ENCODE measurements at places on chromosomes 3 and 15.

GRCh38 chr3:72630327-72630968 lies 217.8 kb downstream of the SHQ1 start:
- no peak for DNase-seq

DNA sequence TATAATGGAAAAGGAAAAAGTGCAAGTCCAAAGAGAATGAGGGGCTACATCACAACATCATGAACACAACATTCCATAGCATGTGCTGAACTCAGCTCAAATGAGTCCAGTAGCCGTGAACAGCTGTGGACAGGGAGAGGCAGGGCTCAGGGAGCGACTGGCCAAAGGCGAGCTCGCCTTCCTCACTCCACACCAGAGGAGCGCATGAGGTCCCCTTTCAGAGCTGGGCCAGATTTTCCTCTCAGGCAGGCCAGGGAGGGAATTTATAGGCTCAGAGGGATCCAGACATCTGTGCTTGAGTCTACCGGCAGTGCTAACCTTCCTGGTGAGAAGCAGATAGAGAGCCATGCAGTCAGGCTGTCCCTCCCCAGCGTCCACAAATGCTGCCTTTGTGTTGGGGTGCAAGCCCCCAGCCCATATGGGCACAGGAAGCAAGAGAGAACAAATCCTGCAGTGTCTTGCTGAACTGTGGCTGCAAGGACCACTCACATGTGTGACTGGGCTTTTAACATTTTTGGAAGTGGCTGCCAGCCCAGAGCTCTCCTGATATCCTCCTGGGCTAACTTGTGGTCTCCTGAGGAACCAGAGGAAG lies 32.5 kb downstream of the ARHGEF3 start:
- no peak for DNase-seq

DNA sequence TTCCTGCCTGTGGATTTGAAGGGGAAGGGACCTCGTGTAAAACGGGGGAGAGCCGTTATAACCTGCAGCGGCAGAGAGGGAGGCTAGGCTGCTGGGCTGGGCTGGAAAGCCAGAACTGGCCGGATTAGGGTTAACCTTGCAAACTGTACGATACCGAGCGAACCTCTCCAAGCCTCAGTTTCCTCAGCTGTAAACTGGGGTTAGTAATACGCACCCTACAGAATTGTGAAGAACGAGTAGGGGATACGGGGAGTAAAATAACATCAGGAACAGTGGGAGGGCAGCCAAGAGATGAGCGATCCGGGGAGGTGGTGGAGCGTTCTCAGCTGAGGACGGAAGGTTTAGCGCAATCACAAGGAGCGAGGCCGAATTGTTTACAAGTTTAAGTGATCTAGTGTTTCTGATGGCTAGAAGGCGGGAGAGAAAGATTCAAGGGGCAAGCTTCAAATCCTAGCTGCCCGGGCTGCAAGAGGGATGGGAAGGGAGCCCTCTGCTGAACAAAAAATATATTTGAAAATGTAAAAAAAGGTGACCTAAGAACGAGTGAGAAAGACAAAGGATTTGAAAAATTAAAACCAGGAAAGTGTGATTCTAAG lies 768 bp upstream of the SEMA5B start:
- DNase-seq, result peak; percentile 69

DNA sequence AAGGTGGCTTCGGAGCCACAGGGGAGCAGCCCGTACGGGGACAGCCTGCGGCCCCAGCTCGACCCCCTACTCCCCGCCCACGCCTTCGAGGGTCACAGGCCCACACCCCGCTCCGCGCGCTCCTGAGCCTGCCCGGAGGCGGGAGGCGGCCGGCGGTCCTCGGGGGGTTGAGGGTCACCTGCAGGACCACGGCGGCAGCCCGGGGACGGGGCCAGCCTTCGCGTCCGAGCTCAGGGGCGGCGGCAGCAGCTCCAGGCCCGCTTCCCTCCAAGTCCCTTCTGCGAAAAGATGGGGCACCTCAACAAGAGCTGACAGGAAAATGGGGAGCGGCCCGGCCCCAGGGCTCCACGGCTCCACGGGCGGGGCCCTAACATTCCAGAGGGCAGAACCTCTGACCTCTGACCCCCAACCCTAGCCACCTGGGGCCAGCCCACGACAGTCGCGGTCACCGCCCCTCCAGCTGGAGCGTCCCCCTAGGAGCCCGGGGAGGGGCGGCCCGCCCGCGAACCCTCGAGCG lies 428 bp downstream of the LYSMD4 start:
- DNase-seq, result no peak

- no peak for DNase-seq
Measured at GRCh38 chr3:65351753-65352152, 664.0 kb upstream of the ADAMTS9 start.

- DNase-seq, result peak; percentile 18
Measured at GRCh38 chr3:51706788-51707731, at the start of gene GRM2. Gene GRM2, plus strand, starts transcription at chr3:51707068. Its CDS starts 1,916 bp downstream, at chr3:51708984.

DNA sequence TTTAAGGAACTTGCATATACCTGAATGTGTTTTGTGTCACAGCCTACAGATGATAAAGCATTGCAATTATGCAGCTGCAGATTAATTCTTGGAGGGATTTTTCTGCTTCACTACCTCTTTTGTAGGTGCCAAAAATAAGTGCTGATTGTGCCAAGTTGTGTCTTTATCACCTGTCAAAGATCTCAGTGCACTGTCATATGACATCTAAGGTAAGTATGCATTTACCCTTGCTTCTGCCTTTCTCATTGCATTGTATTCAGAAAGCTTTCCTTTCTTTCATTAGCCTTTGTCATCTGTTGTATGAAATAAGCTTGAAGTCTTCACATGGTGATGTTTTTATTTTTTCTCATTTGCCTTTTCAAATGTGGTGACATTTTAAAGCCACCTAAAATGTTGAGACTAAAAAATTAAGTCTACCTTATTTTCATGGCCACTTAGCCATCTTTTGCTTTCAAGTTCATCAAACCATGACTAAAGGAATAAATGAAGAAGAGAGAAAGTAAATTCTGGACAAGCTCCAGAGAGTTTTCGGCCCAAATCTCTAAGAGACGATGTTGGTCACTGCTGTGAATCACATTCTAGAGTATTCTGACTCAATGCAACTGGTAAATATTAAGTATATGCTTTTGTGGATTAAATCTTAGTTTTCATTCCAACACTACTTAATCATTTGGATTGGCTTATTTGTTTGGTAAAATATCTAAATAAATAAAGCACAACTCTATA lies 381.8 kb upstream of the EPHA3 start:
- DNase-seq, result no peak

GRCh38 chr15:39181056-39181747 lies 399.7 kb upstream of the THBS1 start:
- DNase-seq, result no peak

- no peak for DNase-seq
Measured at GRCh38 chr3:31952205-31952604, 28.9 kb downstream of the OSBPL10 start.
